Placental epithelial cell (primary cell): ENCODE measurements at places on chromosomes 6 and 20. TPM values are rescaled to one million over a fixed set of nuclear protein-coding genes. Genes with fewer than 3 reads are reported as not detected.

TRIM15 gene
- not detected in 2 replicates for total RNA-seq

STMND1 gene
- total RNA-seq = not detected in 2 replicates

KCNK16 gene
- total RNA-seq = not detected in 2 replicates

ADA gene
- total RNA-seq = 2.4 and 2.9 TPM in 2 replicates

CST2 gene
- not detected in 2 replicates for total RNA-seq
